DND-41 (cell line): ENCODE measurements at places on chromosomes 1 and 21.

- DNase-seq, result peak; percentile 54
Observed at GRCh38 chr1:145846201-145846612, 777 bp downstream of the NUDT17 start.

DNA sequence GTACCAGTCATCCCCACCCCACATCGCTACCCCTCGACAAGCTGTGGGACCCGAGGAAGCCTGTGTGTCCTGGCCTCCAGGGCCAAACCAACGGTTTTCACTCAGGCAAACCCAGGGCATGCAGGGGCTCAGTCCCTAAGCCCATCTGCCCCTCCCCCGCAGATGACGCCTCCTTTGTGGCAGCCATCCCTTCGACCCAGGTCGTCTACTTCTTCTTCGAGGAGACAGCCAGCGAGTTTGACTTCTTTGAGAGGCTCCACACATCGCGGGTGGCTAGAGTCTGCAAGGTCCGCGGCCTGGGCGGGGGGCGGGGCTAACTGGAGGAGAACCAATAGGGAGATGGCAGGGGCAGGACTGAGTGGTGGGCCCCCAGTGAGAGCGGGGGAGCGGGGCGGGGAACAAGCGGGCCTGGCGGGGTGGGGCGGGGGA, 7.4 kb downstream of the SEMA4A start:
- DNase-seq, result no peak

GRCh38 chr1:167455786-167456446, 62.4 kb downstream of the CD247 start:
- DNase-seq, result peak; percentile 72

DNA sequence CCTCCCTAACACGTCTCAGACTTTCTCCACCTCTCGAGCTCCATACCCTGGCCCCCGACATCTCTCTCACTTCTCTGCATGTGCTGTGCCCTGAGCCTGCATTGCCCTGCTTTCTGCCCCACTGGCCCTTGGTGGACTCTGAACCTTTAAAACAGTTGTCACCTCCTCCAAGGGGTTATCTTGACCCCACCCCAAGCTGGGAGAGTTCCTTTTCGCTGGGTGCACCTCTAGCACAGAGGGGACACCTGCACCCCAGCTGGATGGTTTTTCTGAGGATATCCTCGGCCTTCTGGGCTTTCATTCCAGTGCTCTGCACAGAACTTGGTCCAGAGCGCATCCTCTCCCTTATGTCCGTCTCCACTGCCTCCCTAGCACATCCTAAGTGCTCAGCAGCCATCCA, 4.2 kb upstream of the CDCP2 start:
- DNase-seq, result no peak

- no peak for DNase-seq
Observed at GRCh38 chr1:81590171-81590570, 210.6 kb upstream of the ADGRL2 start.

DNA sequence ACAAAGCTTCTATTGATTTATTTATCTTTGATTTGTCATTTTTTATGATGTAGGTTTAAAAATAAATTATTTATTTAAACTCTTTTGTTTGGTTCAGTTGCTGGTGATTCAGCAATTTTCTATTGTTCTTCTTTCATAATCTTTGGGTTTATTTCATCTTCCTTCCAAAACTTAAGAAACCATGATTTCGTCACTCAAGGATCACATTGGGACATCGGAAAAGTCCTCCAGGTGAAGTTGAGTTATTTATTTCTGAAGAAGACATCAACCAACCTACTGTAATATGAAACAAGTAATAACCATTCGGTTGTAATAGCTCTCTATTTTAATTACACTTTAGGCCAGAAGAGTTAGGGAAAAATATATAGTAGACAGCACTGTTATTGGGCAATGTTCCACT, 23.0 kb upstream of the WLS start:
- DNase-seq, result no peak

DNA sequence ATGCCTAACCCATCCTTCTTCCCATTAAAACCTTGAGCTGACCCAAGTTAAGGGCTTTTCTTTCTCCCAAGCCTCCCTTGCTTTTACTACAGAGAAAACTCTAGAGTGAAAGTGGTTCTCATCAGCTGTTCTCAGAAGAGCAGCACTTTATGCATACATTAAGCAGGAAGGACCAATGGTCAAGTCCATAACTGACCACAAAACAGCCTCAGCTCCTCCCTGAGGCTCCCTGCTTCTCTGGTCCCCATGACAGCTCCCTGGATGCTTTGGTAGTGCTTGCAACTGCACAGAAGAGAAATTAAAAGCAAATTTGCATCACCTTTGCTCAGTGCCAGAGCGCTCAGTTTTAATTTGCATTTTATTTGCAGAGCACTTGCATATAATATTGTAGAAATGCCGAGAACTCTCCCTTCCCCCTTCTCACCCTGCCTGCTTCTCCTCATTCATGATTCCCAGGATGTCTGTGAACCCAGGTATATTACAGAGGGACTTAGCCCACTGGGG, 56.1 kb downstream of the LMX1A start:
- no peak for DNase-seq

DNA sequence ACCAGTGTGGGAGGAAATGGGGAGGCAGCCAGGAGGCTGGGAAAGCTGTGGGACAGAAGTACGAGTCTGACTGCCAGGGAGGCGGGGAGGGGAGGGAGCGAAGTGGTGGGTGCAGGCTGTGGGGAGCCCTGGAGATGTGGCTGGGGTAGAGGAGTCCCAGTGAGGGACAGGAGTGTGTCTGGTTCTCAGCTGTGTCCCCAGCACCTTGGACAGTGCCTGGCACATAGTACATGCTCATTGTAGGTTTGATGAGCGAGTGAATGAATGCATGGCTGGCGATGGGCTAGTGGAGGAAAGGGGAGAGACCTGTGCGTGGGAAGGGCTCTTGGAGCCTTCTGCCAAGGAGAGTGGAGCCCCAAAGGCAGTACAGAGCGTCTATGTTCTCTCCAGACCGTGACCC, 104.1 kb downstream of the SIK1 start:
- peak; percentile 31 for DNase-seq

DNA sequence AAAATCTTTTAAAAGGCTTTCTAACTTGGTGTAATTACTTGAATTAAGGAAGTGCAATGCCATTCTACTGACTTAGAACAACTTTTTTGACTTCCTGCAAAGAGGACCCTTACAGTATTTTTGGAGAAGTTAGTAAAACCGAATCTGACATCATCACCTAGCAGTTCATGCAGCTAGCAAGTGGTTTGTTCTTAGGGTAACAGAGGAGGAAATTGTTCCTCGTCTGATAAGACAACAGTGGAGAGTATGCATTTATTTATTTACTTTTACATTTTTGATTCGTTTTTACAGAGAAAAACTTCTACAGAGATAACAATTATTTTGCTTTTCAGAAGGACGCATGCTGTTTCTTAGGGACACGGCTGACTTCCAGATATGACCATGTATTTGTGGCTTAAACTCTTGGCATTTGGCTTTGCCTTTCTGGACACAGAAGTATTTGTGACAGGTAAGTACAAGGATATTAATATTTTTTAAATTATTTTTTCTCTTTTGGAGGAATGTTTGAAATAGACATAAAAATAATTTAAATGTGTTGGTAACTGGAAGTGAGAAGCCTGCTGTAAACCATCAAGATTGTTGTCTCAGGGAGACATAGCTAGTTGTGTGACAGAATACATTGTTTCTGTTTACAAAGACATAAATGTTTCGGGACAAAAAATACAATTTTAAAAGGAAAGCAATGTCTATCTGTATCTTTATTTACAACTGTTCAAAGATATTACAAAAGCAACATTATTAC, at the start of gene PTPRC:
PTPRC (plus strand) TSS at position 147 of the 742 bp plus-strand sequence; CDS start at position 376, 229 bp downstream.
- DNase-seq, result no peak

DNA sequence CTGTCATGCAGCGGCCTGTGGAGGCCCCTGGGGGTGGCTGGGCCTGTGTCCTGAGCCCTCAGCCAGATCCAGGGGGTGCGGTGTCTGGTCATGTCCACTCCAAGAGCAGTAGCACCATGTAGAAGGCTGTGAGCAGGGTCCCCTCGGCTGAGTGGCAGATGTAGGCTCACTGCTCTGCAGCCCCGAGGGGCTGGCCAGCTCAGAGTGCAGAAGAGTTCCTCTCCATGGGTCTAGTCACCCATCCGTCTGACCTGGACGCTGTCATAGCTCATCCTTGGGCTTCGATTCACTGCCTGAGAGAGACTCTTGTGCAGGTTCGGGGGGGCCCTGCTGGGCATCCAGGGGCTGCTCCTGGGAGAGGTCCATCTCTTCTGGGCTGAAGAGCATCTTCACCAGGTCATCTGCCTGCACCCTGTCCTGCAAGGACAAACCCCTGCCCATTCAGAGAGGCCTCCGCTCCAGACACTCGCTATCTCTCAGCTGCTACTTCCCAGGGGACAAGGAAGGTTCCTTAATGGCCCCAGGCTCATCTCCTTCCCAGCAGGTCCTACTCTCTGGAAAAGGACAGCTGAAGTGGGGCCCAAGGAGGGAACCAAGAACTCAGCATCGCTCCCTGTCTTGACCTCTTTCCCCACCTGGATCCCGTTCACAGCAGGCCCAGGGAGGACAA, 6.5 kb upstream of the CLDN19 start:
- DNase-seq, result no peak

DNA sequence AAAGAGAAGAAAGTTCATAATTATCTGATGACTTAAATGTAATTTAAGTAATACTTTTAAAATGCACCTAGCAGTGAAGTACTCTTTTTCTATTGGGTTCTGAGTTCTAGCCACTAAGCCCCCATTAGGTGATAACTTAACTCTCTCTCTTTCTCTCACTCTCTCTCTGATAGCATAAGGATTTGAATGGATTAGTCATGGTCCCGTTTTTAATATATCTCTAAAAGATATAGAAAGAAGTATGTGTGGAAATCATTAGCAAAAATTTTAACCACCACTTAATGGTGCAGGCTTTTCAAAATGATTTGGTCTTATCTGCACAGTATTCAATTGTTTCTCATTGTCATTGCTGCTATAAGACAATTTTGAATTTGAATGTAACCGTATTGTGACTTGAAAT, 78.2 kb downstream of the RWDD3 start:
- DNase-seq, result no peak

GRCh38 chr21:45366931-45367401, 38.0 kb upstream of the COL18A1 start:
- no peak for DNase-seq

GRCh38 chr21:46423546-46424038, 35.1 kb upstream of the DIP2A start:
- DNase-seq, result peak; percentile 34

GRCh38 chr1:28577052-28577678, 14.9 kb upstream of the RAB42 start:
- peak; percentile 15 for DNase-seq

DNA sequence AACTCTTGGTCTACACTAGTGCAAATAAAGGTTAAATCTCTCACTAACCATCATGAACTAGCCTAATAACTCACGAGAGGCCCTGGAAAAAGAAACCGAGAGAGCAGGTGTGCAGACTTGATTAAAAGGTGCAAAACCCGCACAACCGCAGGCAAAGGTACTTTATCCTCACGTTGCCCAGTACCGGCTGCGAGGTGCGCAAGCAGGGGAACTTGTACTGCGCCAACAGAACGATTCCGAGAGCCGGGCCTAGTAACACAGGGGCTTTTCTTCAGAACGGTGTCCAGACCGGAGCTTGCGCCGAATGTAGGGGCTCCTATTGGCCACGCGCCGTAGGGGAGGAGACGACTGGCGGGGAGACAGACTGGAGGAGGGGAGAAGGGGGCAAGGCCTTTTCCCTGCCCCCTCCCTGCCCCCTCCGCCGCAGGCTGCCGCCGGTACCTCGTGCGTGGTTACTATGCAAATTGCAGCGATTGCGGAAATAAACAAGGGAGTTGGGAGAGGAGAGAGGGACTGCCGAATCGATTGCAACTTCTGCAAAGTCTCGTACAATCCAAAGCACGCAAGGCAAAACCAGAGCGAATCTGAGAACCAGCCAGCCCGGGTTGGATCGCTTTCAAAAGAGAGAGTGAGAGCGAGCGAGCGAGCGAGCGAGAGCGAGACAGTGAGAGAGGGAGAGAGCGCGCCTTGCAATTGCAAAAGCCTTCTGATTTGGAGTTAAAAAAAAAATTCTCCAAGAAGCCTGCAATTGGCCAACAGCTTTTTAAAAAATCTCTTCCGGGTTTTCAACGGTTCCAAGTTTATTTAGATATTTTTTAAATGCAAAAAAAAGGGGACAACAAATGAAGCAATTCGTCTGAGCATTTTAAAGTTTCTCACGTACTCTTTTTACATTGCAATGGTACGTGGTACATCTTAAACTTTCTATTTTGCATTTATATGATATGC, 5.4 kb upstream of the NFIA start:
- no peak for DNase-seq

- DNase-seq, result peak; percentile 33
Observed at GRCh38 chr1:28507247-28507645, 1.4 kb downstream of the RCC1 start.

DNA sequence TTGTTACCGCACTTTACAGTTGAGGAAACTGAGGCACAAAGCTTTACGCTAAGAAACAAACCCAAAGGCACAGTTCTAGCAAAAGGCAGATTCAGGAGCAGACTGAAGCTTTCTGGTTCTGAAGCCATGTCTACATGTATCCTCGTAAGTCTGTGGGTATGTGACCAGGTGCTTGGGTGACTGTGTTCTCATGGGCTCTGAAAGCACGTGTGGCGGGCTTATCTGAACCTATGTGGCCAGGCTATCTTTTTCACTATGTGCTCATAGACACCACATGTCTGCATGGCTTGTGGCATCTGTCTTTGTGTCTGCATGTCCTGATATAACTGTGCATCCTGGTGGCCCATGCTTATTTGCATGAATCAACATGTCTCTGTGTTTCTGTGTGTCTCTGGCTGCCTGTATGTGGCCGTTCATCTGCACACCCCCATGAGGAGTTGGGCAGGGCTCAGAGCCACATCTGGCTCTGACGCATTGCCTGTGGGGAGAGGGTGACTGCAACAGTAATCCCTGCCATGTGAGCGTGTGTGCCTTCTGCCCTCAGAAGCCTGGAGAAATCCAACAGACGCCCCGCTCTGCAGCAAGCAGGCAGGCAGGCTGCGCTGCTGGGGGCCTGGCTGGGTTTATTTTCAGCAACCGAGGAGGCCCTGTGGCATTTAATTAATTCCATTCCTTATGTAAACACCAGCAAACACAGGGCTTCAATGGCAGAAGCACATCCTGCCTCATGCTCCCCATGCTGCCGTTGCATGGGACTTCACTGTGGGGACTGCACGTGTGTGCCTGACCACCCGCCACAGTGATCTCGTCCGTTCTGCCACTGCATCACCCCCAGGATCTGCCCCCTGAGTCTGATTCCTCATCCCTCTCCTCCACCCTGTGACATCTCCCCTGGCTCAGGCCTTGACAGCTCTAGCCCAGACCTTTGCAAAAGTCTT, 115.4 kb downstream of the TRABD2B start:
- no peak for DNase-seq
